A549 (cell line): ENCODE measurements at places on chromosomes 6 and 20.
A peak's percentile ranks its signal among the peaks of the same experiment; 100 is the strongest.

- no peak for DNase-seq
Observed at GRCh38 chr6:115360602-115361325, 699.9 kb downstream of the FRK start.

DNA sequence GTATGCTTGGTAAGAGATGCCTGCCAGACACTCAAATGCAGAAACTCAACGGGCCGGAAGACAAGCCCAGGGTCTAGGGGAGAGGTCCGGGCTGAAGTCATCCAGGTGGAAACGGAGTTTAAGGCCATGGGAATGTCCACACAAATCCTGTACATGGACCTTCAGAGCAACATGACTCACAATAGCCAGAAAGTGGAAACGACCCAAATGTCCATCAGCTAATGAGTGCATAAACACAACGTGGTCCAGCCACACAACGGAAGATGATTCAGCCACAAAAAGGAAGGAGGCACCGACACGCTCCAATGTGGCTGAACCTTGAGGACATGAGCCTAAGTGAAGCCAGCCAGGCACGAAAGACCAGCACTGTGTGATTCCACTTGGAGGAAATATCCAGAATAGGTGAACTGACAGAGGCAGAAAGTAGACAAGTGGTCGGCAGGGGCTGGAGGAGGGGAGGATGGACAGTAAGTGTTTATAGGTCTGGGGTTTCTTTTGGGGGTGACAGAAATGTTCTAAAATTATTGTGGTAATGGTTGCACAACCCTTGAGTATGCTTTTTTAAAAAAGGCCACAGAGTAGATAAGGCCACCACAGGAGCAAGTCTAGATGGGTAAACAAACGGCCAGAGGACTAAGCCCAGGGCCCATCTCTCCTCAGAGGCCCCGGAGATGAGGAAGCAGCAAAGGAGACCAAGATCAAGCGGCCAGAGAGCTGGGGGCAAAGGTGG, 105.6 kb downstream of the PREX1 start:
- no peak for DNase-seq

DNA sequence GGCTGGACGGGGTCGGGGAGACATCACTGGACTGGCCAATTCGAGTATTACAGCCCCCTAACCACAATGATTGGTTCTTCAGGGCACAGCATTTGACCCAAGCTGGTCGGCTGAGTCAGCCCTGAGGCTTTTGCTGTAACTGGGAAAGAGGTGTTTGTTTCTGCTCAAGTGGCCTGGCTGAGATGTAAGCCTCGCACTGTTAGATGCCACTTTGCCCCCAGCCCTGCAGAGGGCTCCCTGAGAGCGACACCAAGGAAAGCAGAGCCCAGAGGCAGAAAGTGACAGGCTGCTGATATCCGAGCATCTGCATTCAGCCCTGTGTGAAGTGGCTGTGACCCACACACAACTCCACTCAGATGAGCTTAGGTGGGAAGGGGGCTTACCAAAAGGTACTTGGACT, 19.4 kb downstream of the ERGIC3 start:
- peak; percentile 46 for DNase-seq

GRCh38 chr6:83518816-83519480, 6.6 kb downstream of the PRSS35 start:
- DNase-seq = no peak

- no peak for DNase-seq
Observed at GRCh38 chr20:64185276-64185900, 21.1 kb downstream of the MYT1 start.

DNA sequence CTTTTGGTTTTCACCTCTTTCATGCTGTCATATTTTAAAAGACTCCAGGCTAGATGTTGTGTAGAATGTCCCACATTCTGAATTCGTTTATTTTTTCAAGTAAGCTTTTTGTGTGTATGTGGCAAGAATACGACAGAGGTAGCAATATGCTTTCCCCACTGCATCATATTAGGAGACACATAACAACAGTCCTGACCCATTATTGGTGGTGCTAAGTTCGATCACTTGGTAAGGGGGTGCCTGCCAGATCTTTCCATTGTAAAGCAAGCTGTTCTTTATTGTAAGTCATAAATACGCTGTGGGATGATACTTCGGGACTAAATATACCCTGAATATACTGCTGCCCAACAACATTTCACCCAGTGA, 588 bp upstream of the NCOA3 start:
- DNase-seq = peak; percentile 22

DNA sequence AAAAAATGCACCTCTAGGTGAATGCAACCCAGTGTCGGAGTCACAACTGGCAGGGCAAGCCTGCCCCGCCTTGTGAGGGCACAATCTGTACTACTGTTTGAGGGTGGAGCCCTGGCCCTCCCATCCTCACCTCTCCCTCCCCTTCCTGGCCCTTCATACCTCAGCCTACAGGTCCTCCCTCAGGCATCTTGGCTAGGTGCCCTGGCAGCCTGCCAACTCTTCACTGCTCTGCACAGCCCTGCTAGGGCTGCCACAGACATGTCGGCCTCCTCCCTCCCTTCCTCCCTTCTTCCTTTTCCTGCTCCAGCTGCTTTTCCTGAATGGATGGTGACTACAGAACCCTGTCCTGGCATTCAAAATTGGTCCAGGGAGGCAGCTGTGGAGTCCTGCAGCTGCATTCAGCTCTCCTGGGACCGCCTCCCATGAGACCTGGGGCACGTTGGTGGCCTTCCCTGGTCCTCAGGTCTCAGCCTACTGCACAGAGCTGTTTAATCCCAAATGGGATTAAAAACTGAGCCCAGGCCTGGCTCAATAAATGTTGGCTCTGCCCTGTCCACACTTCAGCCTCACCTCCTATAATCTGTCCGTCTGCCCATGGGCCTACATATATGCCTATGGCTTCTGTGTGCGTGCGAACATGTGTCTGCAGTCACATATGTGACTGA, 52.7 kb downstream of the CDH22 start:
- DNase-seq = peak; percentile 31

GRCh38 chr6:20610636-20611370, 76.5 kb downstream of the CDKAL1 start:
- no peak for DNase-seq
